ENCODE measurements at places on chromosomes 2 and 18.

- DNase-seq: no peak
These were observed 2183.1 kb upstream of the CELF4 start for GRCh38 chr18:39748727-39749126.

DNA sequence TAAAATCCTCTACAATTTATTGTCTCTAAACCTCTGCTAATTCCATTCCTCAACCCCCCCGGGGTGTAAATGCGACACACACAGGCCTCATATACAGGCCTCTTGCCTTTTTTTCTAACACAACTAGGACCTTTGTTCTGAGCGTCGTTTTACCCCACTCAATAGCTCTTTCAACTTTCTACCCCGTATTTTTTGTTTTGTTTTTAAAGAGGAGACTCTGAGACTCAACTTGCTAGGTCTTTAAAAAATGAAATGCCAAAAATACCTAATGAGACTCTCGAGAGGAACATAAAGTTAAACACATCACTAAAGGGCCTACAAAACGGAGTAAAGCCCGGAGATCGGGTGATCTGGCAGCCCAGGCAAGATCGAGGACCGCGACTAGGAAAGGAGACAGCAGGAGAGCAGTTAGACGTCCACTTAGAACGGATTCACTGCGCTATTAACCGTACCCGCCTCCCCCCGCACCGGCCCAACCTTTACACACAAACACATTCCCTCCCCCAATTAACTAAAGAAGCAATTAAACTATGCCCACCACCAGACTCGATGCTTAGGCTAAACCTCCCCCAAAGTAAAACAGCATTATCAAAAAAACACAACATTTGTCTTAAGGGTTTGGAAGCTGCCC lies 1.7 kb downstream of the TRIP12 start:
- peak; percentile 11 for DNase-seq

- DNase-seq: no peak
These were observed 76.1 kb upstream of the ETAA1 start for GRCh38 chr2:67320861-67321587.

- no peak for DNase-seq
These were observed 159.2 kb downstream of the GULP1 start for GRCh38 chr2:188450732-188451483.

GRCh38 chr2:55153584-55154299 lies 78.4 kb downstream of the CLHC1 start:
- no peak for DNase-seq

GRCh38 chr2:221018262-221018661 lies 553.8 kb downstream of the EPHA4 start:
- DNase-seq: no peak

- peak; percentile 40 for DNase-seq
These were observed 33.2 kb upstream of the FHL2 start for GRCh38 chr2:105432044-105432399.

DNA sequence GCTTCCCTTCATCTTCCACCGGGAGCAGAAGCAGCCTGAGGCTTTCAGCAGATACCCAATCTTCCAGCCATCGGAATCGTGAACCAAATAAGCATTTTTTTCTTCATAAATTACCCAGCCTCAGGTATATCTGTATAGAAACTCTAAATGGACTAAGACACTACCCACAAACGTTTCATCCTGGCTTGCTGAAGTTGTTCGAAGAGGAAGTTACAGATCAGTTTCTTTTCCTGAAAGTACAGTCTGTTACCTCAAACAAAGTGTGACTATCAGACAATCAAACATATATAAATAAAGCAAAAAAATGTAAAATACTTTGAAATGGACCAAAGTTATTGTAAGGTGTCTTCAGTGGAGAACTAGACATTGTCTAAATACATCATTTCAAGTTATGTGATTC lies 97.9 kb downstream of the MREG start:
- DNase-seq: no peak

- no peak for DNase-seq
These were observed 556.3 kb downstream of the RIT2 start for GRCh38 chr18:42559069-42559690.

- no peak for DNase-seq
These were observed 4.8 kb upstream of the ARHGAP15 start for GRCh38 chr2:143124445-143124844.

DNA sequence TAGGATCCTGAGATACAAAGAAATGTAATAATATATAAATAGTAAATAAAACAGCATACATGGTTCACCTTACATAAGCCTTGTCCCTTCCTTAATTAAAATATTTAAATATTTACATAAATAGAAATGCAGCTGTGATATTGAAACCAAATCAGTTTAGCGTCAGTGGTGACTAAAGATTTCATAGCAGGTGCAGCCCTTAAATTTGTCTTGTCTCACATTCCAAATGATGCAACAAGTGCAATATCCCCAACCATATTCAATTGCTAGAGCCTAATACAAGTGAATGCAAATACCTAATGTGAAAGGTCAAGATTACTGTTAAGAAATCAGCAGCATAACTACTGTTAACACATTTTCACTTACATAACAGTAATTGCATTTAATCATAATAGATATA lies 539.5 kb downstream of the NYAP2 start:
- no peak for DNase-seq

DNA sequence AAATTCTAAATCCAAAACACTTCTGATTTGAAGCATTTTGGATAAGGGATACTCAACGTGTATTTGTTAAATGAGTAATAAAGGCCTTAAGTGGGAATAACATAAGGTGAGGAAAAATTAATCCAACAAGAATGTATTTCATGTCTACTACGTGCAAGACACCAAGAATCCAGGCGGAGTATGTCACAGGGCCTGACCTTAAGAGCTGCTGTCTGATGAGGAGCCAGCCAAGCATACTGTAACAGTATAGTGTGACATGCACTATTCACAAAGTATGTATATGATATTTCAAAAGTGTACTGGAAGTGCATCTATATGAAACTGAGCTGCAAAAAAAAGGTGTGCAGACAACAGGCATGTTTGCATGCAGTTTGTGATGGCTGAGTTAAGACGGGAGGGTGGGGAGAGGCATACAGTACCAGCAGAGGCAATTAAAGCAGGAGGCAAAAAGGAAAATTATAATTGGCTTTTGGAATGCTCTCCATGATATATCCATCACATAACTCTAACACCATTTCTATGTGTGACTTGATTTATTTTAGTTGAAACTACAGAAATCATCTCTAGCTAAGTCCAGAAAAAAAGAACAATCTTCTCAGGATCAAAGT lies 18.2 kb downstream of the IWS1 start:
- DNase-seq: no peak

DNA sequence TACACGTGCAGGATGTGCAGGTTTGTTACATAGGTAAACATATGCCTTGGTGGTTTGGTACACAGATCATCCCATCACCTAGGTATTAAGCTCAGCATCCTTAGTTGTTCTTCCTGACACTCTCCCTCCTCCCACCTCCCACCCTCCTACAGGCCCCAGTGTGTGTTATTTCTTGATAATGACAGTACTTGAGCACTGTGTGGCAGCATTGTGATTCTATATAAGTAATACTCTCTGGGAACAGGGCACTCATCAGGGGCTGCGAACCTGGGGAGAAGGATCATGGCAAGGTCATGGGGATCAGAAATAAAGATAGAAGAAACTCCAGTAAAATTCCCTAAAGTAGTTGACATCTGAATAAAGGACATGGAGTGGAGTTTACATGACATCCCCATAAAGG lies 1256.2 kb upstream of the CRIM1 start:
- DNase-seq: no peak

- DNase-seq: no peak
These were observed 754.5 kb downstream of the SATB2 start for GRCh38 chr2:198703281-198703680.

DNA sequence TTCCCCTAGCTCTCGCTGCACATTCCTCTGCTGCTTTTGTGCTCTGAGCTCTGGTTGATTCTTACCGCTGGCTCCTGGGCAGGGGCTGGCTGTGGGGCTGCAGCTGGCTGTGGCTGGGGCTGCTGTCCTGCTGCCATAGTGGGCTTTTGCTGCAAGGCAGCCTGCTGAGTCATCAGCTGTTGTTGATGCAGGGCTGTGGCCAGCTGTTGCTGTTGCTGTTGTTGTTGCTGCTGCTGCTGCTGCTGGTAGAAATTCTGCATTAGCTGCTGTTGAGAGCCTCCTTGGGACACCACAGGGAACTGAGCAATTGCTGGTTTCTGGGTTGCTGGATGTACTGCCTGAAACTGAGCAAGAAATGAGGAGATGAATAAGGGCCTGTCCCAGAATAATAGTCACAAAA lies 77.2 kb upstream of the NFU1 start:
- DNase-seq: no peak

DNA sequence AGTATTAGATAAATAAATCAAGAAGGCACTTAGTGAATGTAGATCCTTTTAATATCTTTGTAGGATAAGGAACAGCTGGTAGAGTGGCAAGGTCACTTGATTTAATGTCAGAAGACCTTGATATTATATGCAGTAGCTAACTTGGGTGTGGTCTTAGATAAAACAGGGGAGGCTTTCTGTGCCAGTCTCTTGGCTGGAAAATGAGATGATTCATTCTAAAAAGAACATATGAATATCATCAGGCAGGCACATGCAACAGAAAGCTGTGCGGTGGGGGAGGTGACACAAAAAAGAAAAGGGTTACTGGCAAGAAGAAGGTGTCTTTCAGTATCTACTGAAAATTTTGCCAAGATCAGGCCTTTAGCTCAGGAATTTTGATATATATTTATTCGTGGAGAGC lies 931.7 kb upstream of the CELF4 start:
- no peak for DNase-seq

GRCh38 chr2:107553539-107553938 lies 273.2 kb upstream of the RGPD4 start:
- no peak for DNase-seq

- DNase-seq: no peak
These were observed 28.1 kb downstream of the CEP192 start for GRCh38 chr18:13019301-13019700.
